Left forelimb (tissue), 1 donor: ENCODE measurements at places on chromosomes 16 and 17.

GRCh38 chr16:48963901-48964615, 317.6 kb downstream of the CBLN1 start:
- DNase-seq: no peak

DNA sequence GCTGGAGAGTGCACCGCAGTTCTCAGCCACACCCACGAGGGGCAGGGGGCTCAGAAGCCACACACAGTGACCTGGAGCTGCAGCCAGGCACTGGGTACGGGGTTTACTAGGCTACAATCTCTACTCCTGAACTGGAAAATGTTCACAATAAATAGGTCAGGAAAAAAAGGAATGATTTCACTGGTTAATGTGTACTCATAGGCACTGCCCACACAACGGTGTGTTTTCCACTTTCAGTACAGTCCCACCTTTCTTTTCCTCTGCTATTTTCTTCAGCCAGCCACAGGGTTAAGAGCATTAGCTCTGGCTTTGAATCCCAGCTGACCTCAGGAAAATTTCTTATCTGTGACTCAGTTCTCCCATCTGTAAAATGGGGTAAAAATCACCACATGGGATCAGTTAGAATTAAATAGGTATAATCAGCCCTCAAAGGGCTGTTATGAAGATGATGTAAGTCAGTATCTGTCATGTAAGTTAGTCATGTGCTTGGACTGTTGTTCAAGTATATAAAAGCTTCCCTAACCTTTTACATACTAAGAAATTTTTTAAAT, 35.7 kb downstream of the ZCCHC14 start:
- DNase-seq: no peak

- DNase-seq: no peak
These were observed 80.3 kb upstream of the PSMD7 start for GRCh38 chr16:74216319-74216718.

DNA sequence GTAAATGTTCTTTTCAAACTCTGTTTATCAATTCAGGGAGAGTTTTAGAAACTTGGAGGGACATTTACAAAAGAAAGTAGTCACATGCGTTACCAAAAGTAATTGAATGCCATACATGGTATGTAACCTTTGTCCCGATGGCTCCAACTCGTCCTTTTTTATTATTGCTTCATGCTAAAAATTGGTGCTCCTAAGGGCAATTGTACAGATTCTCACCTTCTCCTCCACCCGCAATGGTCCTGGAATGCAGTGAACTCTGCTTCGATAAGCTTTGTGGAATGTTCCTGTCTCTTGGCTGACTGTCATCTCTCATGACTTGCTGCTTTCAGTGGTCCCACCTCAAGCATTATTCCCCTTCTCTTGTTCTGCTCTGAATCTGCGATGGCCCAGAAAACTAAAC, 20.9 kb downstream of the GNAO1 start:
- DNase-seq: no peak

DNA sequence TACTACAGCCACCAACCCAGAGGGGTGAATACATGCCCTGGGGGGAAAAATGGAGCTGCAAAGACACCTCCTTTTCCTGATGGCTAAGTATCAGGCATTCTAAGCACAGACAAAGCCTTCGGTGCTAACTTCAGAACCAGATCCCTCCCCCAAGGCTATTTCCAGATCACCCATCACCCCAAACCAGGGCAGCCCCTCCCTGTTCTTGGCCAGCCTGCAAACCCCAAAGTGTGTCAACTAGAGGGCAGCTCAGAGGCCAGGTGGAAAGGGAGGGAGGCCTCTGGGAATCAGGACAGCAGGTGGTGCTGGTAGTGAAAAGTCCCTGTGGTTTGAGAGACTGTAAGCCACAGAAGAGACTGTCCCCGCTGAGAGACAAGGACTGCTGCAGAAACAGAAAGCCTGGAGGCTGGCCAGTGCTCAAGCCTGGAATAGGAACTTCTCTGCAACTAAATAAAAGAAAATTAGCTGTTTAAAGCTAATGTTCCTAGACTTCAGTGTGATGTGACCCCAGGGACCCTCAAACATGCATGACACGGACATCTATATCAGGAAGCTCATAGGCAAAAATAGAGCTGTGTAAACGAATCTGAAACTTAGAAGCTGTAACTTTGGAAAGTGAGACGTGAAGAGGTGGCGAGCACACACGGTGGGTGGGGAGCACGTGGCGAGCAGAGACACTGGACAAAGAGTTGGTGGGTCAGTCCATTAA, 9.1 kb downstream of the TUBG1 start:
- no peak for DNase-seq

DNA sequence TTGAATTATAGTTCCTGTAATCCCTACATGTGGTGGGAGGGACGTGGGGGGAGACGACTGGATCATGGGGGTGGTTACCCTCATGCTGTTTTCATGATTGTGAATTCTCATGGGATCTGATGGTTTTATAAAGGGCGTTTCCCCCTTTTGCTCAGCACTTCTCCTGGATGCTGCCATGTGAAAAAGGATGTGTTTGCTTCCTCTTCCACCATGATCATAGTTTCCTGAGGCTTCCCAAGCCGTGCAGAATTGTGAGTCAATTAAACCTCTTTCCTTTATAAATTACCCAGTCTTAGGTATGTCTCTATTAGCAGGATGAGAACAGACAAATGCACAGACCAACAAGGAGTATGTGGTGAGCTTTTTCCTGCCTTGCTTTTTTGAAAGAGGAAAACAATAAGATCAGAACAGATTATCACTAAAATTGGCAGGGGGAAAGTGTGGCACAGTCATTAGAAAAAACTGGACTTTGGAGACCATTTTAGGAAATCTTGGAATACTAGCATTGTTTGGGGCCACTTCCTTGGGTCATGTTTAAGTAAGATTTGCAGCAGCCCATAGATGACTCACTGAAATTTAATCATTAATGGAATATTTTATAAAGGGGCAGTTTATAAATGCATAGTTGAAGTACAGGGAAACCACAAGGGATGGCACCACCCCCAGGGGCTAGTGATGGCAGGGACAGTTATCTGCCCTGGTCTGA, 352.8 kb downstream of the CDH13 start:
- no peak for DNase-seq

- DNase-seq: peak; percentile 69
These were observed 486 bp downstream of the SYT17 start for GRCh38 chr16:19168371-19169081.

- DNase-seq: peak; percentile 84
These were observed 219.3 kb upstream of the GSE1 start for GRCh38 chr16:85393674-85394451.

DNA sequence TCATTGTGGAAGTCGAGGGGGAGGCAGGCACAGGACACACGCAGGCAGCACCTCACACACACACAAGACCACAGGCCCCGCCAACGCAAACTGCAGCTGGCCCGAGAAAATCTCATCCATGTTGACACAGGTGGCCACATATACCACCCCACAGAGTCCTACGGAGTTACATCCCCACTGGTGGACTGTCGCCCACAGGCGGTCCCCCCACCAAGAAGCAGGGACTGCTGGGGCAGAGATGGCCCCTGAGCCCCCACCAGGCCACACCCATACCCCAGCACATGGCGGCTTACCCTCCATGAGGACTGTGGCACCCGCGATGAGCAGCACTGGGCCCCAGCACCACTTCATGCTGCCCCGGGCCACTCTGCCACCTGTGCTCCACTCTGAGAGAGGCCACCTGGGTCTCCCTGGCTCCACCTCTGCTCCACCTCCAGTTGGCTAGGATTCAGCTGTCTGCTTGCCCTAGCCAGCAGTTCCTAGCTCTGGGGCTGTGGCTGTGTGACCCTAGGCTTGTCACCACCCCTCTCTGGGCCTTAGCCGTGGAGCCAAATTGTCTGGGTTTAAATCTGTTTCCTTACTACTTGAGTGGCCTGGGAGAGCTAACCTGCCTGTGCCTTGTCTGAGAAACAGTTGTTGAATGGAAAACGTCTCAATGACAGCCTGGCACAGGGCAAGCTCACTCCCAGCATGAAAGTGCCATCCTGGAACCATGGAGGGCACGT, at the start of gene PRSS53:
Gene PRSS53 (minus strand): TSS at position 485 of the 725 bp plus-strand sequence. CDS start 134 bp downstream, at position 351.
- DNase-seq: no peak

- no peak for DNase-seq
These were observed 269.0 kb downstream of the ABCC12 start for GRCh38 chr16:47886631-47887415.
